ENCODE measurements at places on chromosomes 11 and 22.

GRCh38 chr22:24803064-24803542 is 2.9 kb upstream of the SGSM1 start:
- peak; percentile 81 for DNase-seq

DNA sequence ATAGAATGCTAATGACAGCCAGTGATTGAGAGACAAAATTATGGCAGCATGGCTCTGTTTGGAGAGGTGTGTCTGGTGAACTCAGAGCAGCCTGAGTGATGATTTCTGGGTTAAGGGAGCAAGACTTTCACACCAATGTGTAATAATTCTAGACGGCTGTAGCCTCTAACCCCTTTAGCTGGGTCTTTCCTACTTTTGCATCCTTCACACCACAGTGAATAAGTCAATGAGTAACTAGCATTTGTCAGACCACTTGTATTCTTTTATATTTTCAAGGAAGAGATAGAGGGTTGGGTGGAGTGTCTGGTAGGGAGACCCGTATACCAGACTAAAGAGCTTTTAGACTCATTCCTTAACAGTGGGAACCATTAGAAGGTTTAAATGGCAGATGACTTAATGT is 50.4 kb downstream of the ATXN10 start:
- DNase-seq, result no peak

DNA sequence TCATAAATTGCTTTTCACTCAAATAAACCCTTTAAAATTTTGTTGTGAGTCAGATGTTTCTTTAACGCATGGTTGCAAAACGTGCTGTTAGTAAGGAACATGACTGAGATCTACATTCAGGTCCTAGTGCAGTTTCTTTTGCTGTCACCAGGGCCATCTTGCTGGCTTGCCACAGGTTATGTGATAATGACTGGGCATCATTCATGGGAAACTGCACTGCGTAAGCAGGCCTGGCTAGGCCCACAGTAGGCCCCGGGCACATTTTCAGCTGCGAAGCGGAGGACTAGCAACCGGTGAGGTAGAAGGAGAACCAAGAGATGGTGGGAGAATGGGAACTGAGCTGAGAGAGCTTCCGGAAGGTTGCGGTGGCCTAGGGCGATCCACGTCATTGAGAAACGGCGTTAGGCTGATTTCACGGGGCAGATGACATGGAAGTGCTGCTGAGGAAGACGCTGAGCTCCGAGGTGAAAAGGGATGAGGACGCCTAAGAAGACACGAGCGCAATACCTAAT is 3.2 kb upstream of the KLHDC7B start:
- no peak for DNase-seq

DNA sequence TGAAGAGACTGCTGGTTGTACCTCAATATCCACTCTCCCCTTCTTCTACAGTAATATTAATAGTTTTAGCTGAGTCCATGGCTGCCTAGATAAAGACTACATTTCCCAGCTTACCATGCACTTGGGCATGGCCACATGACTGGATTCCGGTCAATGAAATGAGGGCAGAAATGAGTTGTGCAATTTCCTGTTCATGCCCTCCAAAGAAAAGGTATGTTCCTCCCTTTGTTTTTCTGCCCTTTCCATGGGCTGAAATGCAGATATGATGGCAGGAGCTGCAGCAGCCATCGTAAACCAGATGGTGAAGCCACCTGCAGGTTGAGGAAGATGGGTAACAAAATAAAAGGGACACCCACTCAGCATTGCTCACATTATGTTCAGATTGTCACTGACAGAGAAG is 15.3 kb upstream of the ELFN2 start:
- peak; percentile 40 for DNase-seq

GRCh38 chr22:36770513-36771231 is 5.2 kb downstream of the IFT27 start:
- no peak for DNase-seq

DNA sequence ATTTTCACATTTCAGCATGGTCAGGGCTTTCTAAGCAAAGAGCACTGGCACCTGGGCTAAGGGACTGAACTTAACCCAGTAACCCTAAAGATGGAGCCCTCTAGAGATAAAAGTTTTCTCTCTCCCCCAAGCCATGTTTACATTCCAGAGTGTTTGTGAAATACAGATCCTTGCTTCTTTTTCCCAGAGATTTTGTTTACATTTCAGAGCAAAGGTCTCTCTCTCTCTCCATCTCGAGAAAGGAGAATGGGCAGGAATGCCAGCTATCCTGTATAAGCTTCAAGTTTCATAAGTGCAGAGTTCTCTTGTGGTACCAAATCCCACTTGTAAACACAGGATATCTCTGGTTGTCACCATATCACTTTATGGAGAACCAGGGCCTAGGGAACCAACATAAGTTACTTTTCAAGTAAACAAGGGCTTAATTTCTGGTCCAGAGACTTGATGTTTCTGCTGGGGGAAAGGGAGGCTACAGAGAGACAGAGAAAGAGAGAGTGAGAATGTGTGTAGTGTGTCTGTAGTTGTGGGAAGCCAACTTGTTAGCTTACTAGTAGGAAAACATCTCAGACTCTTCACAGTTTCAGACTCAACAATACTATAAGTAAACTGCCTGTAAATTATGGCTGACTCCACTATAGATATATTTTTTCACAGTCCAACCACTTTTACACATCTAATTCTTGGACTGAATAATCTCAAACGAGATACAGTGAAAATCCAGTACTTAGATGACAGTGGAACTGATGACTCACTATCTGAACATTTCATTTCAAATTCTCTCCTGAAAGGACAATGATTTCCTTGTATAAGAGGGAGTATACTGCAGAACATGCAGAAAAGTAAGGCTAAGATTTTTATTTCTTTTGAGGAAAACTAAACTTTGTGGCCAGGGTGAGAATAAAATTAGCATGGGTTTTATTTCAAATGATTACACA is 76.2 kb downstream of the ARHGAP32 start:
- no peak for DNase-seq

GRCh38 chr11:69828971-69829344 is 9.7 kb upstream of the FGF3 start:
- DNase-seq, result no peak

DNA sequence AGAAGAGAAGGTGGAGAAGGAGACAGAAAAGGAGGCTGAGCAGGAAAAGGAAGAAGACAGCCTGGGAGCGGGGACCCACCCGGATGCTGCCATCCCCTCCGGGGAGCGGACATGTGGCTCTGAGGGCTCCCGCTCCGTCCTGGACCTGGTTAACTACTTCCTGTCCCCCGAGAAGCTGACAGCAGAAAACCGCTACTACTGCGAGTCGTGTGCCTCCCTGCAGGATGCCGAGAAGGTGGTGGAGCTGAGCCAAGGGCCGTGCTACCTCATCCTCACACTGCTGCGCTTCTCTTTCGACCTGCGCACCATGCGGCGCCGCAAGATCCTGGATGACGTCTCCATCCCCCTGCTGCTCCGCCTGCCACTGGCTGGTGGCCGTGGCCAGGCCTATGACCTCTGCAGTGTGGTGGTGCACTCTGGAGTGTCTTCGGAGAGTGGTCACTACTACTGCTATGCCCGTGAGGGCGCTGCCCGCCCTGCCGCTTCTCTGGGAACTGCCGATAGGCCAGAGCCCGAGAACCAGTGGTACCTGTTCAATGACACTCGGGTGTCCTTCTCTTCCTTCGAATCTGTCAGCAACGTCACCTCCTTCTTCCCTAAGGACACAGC is 21.4 kb downstream of the USP35 start:
- no peak for DNase-seq

GRCh38 chr11:78061088-78061920 is 2.4 kb upstream of the THRSP start:
- no peak for DNase-seq

GRCh38 chr11:62905296-62905695 is 15.9 kb downstream of the CHRM1 start:
- DNase-seq, result no peak

- peak; percentile 38 for DNase-seq
These were observed 129.1 kb downstream of the EHF start for GRCh38 chr11:34749666-34750659.

DNA sequence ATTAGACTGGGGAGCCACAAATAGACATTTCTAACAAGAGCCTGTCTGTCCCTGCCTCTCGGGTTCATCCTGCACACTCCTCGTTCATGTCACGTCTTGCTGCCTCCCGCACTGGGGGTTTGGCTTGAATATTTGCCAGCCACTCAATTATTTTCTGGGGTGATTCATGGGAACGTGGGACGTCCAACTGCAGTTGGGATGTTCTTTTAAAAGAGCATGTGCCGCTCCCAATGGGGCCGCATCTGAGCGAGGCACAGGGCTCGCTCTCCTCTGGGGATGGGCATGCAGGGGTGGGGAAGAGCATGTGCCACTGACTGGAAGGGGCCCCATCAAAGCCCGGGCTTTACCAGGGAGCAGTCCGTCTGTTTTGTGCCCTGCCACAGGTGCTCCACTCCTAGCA is 43.4 kb downstream of the PARVG start:
- no peak for DNase-seq

Measured in Calu3 (cell line).